ENCODE measurements at places on chromosomes 2 and 18.

- DNase-seq = no peak
Observed at GRCh38 chr2:156349605-156350004, 17.1 kb upstream of the NR4A2 start.

- no peak for DNase-seq
Observed at GRCh38 chr18:50832754-50833153, 12.9 kb upstream of the MRO start.

- DNase-seq = no peak
Observed at GRCh38 chr2:174681099-174682006, 82.9 kb downstream of the CHRNA1 start.

GRCh38 chr2:241254904-241255351 lies 60.5 kb downstream of the HDLBP start:
- no peak for DNase-seq

DNA sequence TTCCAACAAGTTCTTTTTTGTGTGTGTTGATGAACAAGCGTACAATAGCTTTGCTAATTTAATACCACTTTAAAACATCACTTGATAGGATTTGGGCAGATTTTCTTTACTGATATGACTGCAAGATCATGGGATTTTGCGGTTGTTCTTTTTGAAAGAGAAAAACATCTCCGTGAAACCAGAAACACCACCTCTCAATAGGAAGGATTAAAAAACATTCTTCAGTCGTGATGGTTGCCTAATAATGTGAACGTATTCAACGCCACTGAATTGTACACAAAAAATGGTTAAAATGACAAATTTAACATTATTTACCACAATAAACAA lies 19.3 kb downstream of the RBMS1 start:
- no peak for DNase-seq

DNA sequence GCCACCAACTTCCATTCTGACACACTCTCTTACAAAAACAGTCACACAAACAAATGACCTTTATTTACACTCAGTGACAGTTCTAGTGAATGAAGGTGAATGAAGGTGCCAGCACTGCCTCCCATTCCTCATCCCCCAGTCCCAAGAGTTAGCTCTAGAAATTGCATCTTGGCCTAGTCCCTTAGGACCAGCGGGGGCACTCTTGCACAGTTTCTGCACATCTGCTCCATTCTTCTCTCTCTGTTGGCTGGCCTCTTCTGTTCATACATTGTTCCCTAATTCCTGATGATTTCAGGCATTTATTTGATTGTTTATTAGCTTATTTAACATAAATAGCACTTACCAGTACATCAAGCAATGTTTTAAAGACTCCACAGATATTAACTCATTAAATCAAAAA lies 30.9 kb downstream of the GAREM1 start:
- DNase-seq = no peak

- DNase-seq = no peak
Observed at GRCh38 chr2:58237741-58238140, 3.4 kb downstream of the FANCL start.

DNA sequence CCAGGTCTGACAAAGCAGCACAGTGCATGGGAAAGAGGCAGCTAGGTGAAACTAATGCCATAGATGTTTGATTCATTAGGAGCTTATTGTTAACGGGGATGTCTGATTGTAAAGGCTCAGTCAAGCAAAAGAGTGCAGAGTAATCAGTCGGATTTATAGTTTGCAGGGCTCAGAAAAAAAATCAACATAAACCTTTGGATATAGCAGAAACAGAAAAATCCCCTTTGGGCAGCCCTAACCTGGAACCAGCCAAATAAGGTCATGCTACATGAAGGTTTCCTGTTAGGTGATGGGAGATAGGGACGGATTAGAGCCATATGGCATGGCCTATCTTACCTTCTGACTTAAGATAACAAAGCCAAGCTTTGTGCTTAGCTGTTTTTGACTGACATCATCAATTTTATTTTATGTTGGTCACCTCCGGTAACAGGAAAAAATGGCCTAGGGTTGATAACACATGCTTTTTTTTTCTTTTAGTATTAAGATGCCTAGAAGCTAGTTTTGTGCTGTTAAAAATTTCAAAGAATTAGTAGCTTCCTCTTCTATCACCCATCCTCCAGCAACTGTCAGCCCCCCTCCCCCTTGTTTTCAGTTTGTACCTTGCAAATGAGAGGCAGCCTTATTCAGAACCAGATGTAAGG lies 60.7 kb upstream of the ZEB2 start:
- no peak for DNase-seq

DNA sequence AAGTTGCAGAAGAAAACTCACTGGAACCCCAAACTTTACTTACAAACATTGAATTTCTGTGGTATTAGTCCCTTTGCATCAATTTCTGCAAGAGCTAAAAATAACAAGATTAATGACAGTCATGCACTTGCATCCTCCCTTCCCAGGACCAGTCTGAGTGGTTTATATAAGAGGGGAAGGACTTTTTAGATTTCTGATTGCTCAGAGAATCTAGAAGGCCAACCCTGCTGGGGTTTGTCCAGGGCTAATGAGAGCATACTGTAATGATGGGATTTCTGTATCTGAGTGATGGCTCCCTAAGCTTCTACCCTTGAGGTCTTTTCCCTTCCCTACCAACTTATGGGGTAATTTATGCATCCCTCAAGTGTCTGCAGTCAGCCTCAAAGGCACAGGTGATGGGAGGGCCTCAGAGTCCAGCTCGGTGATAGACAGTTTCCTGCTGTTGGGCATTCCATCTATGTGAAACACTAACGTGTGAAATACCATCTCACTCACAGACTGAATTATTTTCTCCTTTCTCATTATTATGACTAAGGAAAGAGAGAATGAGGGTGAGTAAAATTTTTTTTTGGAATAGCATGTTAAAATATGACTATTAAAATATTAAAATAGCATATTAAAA lies 556.3 kb downstream of the RIT2 start:
- no peak for DNase-seq

DNA sequence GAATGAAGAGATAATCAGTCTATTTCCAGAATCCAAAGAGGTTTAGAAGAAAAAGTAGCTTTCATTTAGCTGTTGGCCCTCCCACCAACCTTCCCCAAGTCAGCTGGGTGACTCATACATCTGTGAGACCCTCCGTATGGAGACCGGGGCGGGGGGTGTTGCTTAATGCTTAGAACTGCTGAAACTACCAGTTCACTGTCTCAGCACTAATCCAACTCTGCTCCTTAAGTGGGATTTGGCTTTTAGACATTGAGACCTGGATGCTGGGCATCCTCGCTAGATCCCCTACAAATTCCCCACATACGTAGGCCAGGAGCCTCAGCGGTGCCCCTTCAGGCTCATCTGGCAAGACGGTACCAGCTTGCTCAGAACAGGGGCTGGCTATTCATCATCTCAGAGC lies at the start of gene SAG:
Gene SAG (plus strand): TSS at position 252 of the 400 bp plus-strand sequence. CDS start 1,374 bp downstream, outside the sequence.
- no peak for DNase-seq

GRCh38 chr2:36572054-36572718 lies 25.8 kb downstream of the FEZ2 start:
- no peak for DNase-seq

GRCh38 chr2:168215813-168216212 lies 31.6 kb downstream of the STK39 start:
- no peak for DNase-seq

DNA sequence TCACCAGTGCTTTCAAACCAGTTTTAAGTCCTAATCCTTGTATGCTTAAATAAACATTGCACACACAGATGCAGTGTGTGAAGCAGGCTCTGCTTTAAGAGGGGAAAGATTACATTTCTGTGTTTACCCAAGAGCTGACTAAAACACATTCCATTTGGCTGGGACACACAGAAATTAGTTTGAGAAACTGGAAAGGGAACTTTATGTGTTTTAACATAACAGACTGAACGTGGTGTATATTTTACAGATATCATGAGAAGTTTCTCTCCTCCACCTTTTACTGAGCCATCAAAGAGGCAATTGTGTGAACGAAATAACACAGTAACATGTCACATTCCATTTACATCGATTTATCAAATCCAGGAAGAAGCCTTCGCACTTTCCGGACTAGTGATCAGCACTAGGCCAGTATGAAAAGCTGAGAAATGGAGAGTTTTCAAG lies 121.8 kb downstream of the MAIP1 start:
- no peak for DNase-seq

DNA sequence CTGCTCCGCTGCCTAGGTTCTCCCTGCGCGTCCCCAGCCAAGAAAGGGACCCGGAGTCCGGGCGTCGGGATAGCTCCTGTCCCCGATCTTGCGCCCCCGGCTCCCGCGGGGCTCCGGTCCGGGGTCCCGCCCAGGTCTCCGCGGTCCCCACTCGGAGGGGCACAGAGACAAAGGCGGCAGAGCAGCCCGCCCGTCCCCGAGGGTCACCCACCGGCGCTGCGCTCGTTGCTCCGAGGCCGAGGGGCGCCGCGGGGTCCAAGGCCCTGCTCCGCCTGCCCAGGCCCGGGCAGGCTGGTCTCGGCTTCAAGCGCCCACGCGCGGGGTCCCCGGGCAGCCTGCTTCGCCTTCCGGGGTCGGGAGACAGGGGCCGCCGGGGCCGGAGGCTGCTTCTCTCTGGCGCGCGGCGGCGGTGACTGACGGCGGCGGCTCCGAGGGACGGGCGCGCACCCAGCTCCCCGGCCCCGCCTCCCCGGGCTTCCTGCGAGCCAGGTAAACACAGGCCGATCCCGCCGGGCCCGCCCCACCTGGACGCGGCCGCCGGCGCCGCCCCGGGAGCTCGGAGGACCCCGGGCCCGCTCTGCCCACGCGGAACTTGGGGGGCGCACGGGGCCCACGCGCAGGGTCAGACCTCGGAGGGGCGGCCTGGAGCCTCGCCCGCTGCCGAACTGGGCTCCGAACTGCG lies at the start of gene MBP:
Gene MBP (minus strand): TSS at position 415 of the 682 bp plus-strand sequence. CDS start 27,522 bp downstream, outside the sequence.
- no peak for DNase-seq

DNA sequence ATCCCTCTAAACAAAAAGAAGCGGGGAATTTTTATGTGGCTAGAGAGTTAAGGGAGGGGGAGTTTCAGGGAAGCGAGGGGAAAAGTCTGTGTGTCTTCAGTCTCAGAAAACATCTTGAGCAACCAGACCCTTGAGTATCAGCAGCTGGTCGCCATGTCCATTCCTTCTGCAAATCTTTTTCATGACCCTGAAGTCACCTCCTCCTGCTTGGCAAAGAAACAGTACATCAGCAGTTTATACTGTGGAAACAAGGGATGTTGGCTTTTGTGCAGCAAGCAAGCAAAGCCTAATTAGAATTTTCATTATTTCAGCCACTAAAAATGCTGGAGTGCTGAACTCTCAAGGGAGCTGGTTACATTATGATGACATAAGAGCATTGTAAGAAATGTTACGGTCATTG lies 187.4 kb upstream of the SLC8A1 start:
- no peak for DNase-seq

DNA sequence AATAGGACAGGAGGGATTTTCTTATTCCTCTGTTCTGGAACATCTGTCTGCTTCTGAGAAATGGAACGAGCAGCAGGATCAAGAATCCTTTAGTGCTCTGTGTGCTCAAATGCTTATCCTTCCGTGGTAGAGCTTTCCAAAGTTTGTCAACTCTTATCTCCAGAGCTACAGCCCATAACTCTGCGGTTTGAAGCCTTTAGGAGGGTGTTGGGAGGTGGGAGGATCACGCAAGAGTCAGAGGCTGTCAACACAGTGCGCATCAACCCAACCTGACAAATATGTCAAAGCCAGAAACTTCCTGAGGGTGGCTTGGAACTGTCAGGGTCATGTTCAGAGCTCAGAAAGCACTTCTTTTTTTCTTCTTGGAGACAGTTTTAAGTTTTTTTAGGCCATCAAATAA lies 95.9 kb downstream of the CRIM1 start:
- DNase-seq = no peak

- DNase-seq = no peak
Observed at GRCh38 chr2:63408530-63408929, 179.7 kb downstream of the WDPCP start.

GRCh38 chr2:9200633-9201015 lies 6.0 kb upstream of the ASAP2 start:
- no peak for DNase-seq

DNA sequence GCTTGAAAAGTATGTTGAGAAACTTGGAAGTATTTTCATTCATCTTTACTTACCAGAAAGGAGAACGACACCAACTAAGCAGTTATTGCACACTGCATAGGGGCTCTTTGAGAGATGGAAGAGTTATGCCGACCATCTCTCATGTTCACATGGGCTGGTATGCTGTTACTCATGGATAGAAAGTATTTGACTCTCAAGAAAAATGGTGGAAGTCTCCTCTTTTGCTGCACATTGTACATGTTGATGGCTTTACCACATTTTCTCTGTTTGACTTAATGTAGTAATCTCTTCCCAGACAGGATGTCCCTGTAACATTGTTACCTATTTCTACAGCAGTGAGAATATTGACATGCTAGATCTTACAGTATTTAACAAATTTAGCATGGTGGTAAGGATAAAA lies 23.2 kb downstream of the CAB39 start:
- DNase-seq = no peak

DNA sequence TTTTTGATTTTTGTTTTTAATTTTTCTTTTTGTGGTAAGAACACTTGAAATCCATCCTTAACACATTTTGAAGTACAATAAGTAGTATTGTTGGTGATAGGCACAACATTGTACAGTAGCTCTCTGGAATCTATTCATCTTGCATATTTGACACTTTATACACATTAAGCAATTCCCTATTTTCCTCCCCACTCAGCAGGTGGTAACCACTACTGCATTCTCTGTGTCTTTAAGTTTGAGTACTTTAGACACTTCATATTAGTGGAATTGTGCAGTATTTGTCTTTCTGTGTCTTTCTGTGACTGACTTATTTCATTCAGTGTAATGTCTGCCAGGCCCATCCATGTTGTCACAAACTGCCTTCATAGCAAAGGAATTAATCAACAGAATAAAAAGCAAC lies 471.7 kb upstream of the CDH20 start:
- DNase-seq = no peak

- DNase-seq = no peak
Observed at GRCh38 chr18:24974431-24974830, 377.5 kb downstream of the ZNF521 start.

DNA sequence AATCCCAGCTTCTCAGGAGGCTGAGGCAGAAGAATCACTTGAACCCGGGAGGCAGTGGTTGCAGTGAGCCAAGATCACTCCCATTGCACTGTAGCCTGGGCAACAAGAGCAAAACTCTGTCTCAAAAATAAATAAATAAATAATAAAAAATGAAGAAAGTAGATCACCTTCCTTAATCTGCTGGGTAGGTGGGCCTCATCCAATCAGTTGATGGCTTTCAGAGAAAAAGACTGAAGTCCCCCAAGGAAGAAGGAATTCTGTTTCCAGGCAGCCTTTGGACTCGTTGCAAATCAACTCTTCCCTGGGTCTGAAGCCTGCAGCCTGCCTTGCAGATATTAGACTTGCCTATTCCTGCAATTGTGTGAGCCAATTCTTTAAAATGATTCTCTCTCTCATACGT lies 136.5 kb downstream of the TFCP2L1 start:
- no peak for DNase-seq

GRCh38 chr2:30223413-30223874 lies 7.9 kb upstream of the LBH start:
- DNase-seq = no peak
